ENCODE measurements at places on chromosomes 7 and 10. TPM values are rescaled to one million over a fixed set of nuclear protein-coding genes. Genes with fewer than 3 reads are reported as not detected.

DNA sequence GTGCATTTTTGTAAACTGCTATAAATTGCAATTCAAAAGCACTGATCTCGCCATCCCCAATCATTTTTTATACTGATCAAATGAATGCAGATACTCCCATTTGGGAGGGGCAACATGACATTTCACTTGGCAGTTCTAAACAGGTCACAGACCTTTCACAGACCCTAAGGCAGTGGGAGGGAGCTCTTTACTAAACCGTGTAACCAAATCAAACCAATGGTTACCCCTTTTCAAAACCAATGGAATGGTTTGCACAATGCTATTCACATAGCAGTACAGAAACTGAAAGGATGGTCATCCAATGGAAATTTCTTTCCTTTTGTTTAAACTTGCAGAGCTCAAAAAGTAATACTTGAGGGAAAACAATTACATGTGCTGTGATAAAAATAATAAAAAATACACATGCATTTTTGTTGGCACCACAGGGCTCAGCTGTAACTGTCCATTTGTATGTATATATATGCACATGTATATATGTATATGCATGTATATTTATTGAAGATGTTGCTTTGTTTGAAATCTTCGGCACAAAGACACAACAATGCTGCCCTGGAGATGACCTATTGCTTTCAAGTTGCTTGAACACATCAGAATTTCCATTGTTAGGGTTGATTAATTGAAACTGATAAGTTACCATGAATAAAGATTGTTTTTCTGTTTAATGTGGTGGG lies 14.0 kb downstream of the PTF1A start:
- no peak for DNase-seq

- DNase-seq = no peak
Measured at GRCh38 chr10:123245264-123245663, 91.1 kb downstream of the BUB3 start.

The SPDYE6 gene
- total RNA-seq = not detected

The HTRA1 gene
- total RNA-seq = 432 TPM

- DNase-seq = no peak
Measured at GRCh38 chr7:22181663-22182062, 175.3 kb downstream of the RAPGEF5 start.

GRCh38 chr7:15972862-15973275 lies 286.4 kb upstream of the MEOX2 start:
- DNase-seq = no peak

The ARPC1A gene
- total RNA-seq = 109 TPM

- DNase-seq = no peak
Measured at GRCh38 chr7:158239290-158239981, 348.2 kb downstream of the PTPRN2 start.

The EIF3A gene
- total RNA-seq = 72.5 TPM

The CCDC146 gene
- 44.6 TPM for total RNA-seq

The AZGP1 gene
- total RNA-seq = 2.3 TPM

The INA gene
- not detected for total RNA-seq

Data from ovary (tissue), 10 donors.